ENCODE measurements at places on chromosomes 3 and 15.

GRCh38 chr3:46981932-46982471, 2.5 kb downstream of the NBEAL2 start:
- peak; percentile 72 for DNase-seq

DNA sequence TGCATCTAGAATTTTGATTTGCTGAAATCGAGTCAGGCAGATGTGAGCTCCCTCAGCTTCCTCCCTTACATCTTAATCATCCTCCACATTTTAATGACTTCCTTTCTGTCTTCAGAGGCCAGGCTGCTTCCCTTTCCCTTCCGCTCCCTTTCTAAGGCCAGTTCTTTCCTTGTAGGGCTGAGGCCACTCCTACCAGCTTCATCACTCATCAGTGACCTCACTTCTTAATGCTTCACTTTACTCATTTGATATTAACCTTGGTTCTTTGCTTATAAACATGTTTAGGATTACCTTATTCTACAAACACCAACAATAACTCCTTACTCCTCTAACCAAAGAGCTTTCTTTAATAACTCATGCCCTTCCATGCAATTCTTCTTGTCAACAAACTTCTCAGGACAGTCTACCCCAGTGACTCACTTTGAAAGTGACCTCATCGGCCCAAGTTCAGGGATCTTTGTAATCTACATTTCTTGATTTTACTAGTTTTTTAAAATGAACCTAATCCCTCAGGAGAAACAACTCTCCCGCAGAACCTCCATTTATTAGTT, 23.9 kb downstream of the ILDR1 start:
- DNase-seq: no peak

GRCh38 chr3:197847866-197848401, 56.9 kb downstream of the LRCH3 start:
- DNase-seq: no peak

GRCh38 chr15:39594446-39595337, 13.8 kb downstream of the THBS1 start:
- DNase-seq: no peak

DNA sequence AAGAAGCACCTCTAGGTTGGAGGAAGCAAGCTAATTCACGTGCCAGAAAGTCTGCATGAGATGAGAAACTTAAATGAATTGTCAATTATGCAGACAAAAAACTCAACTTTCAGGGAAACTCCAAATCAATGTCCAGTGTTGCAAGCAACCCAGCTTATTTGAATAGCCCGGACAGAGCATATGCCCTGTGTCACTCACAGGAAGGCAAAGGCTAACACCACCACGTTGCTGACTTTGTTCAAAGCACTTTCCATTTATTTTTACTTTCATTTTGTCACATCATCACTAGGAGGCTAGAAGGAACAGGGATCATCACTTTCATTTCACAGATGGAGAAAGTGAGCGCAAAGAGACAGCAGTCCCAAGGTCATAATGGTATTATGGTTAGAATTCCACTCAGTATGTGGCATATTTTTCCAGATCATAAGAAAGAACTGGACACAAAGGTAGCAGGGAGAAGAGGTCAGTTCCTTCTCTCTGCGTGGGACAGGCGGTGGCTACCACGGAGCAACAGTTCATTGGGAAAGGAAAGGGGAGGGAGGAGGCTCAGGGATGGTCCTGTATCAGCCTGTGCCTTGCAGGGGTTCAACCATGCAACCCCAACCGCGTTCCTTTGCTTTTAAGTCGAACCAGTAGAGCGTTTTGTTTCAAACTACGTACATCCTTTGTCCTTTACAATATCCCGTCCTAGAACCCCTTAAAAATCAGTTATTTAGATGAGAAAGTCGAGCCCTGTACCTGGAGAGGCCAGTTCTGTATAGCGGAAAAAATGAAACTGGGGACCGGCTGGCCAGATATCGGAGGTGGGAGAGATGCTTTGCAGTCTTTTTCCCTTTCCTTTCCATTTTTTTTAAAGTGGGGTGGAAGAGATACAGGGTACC, 1.1 kb downstream of the HEG1 start:
- no peak for DNase-seq

All from Right ventricle myocardium superior (tissue), 1 donor.